Neural crest cell (in vitro differentiated cells): ENCODE measurements at places on chromosomes 6 and 20. TPM values are rescaled to one million over a fixed set of nuclear protein-coding genes. Genes with fewer than 3 reads are reported as not detected.

The MATN4 gene
- 0.18 TPM in 1 of 2 replicates, not detected in the other for total RNA-seq

The C6orf136 gene
- total RNA-seq: 15.4 and 17.4 TPM in 2 replicates

The LINC00237 gene
- total RNA-seq: not detected in 2 replicates

DNA sequence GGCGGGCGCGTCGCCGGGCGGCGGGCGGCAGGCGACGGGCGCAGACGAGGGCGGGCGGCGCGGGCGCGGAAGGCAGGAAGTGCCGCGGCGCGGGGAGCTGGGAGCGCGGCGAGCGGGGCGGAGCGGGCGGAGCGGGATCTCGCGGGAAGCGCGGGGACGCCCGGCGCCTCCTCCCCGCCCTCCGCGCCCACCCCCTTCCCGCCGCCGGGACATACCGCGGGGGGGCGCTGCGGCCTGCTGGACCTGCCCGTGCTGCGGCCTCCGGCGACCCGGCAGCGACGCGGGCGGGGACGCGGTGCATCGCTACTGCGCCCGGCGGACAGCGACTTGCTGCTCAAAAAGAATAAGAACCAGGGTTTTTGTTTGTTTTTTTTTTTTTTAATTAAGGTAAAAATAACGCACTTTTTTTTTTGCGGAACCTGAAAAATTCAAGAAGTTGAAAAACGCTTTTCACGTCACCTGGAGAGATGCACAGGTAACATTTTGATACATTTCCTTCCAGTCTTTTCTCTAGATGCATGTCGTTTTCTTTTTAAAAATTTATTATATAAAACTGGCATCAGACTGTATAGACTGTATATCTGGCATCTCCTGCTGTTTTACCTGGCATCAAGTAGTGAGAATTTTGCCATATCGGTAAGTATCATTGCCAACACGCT, at the start of gene CENPB:
Gene CENPB, minus strand, starts transcription at position 76 of the 659 bp plus-strand sequence. CDS start 257 bp downstream, outside the sequence.
- H3K4me3 ChIP-seq: peak within 1 kb of the TSS; percentile 91
- peak; percentile 94 for DNase-seq
- H3K36me3 ChIP-seq: peaks cover 2% of the 10 kb centered on the region
- H3K27me3 ChIP-seq: peaks cover 6% of the 10 kb centered on the region

- no peak for DNase-seq
- H3K27ac ChIP-seq: no peak overlapping the region
- H3K4me1 ChIP-seq: no peaks in the 10 kb centered on the region
- peaks cover 23% of the 10 kb centered on the region for H3K36me3 ChIP-seq
These were observed 14.5 kb downstream of the NPEPL1 start for GRCh38 chr20:58706975-58707681.

GRCh38 chr20:17940224-17940971, 28.2 kb downstream of the SNX5 start:
- DNase-seq: no peak
- H3K36me3 ChIP-seq: peaks cover 22% of the 10 kb centered on the region
- H3K27ac ChIP-seq: no peak overlapping the region
- peaks cover 7% of the 10 kb centered on the region for H3K27me3 ChIP-seq
- H3K4me3 ChIP-seq: no peak overlapping the region

The OXT gene
- total RNA-seq: not detected in 2 replicates

The IPCEF1 gene
- total RNA-seq: 0.28 and 0.52 TPM in 2 replicates

- H3K4me3 ChIP-seq: no peak overlapping the region
- no peaks in the 10 kb centered on the region for H3K27me3 ChIP-seq
- DNase-seq: no peak
- H3K36me3 ChIP-seq: peaks cover 3% of the 10 kb centered on the region
These were observed 8.6 kb downstream of the CD83 start for GRCh38 chr6:14126191-14126590.

DNA sequence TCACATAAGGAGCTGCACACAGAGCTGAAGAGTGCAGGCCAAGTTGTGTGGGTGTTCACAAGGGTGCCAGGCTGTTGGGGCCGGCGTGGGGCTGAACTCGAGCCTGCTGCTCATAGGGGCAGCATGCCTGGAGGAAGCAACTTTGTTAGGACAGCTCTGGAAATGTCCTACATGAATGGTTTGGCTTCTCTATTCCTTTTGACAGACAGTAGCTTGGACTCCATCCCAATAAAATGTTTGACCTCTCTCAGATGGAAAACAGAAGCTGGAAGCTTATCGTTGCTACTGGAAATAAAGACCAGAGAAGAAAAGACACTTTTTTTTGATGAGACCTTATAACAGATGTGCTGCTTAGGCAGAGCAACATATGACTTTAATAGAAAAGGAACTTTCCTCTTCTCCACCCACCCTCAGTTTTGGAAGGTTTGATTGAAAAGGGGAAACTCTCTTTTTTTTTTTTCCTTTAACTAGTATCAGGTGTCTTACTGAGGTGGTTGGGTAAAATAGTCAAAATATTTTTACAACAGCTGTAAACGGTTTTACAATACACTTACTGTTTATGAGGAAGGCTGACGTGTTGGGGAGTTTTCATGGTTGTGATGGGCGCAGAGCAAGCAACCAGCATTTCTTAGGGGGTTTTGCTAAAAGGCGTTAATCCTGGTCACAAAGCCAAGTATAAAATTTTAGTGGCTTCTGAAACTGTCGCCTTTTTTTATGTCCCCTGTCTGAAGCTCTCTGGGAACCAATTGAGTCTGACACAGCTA, 80.7 kb upstream of the EEF1E1 start:
- no peak overlapping the region for H3K4me3 ChIP-seq
- no peaks in the 10 kb centered on the region for H3K36me3 ChIP-seq
- DNase-seq: no peak

- peak overlapping the region; percentile 14 for H3K4me3 ChIP-seq
- H3K27me3 ChIP-seq: peaks cover 5% of the 10 kb centered on the region
- no peak overlapping the region for H3K27ac ChIP-seq
These were observed 185.9 kb downstream of the MAFB start for GRCh38 chr20:40503119-40503518.

- peaks cover 25% of the 10 kb centered on the region for H3K36me3 ChIP-seq
- H3K27me3 ChIP-seq: no peaks in the 10 kb centered on the region
- no peak for DNase-seq
- H3K4me3 ChIP-seq: no peak overlapping the region
- no peak overlapping the region for H3K27ac ChIP-seq
These were observed 26.8 kb upstream of the MMP24 start for GRCh38 chr20:35199740-35200139.

The EDEM2 gene
- total RNA-seq: 16.9 and 17.9 TPM in 2 replicates

The CUTA gene
- 319 and 326 TPM in 2 replicates for total RNA-seq

The LGSN gene
- total RNA-seq: not detected in 2 replicates

The C20orf141 gene
- total RNA-seq: not detected in 2 replicates

The MEP1A gene
- total RNA-seq: not detected in 2 replicates

- H3K27me3 ChIP-seq: no peaks in the 10 kb centered on the region
- DNase-seq: peak; percentile 73
- no peak overlapping the region for H3K27ac ChIP-seq
These were observed 11.3 kb downstream of the STMN3 start for GRCh38 chr20:63641792-63642523.

GRCh38 chr6:47455533-47456209, 21.9 kb upstream of the CD2AP start:
- no peak overlapping the region for H3K27ac ChIP-seq
- DNase-seq: no peak
- no peaks in the 10 kb centered on the region for H3K4me1 ChIP-seq
- no peaks in the 10 kb centered on the region for H3K27me3 ChIP-seq

GRCh38 chr6:46103441-46104115, 26.2 kb upstream of the ENPP4 start:
- no peaks in the 10 kb centered on the region for H3K27me3 ChIP-seq
- peaks cover 3% of the 10 kb centered on the region for H3K36me3 ChIP-seq
- H3K27ac ChIP-seq: no peak overlapping the region
- no peak for DNase-seq

DNA sequence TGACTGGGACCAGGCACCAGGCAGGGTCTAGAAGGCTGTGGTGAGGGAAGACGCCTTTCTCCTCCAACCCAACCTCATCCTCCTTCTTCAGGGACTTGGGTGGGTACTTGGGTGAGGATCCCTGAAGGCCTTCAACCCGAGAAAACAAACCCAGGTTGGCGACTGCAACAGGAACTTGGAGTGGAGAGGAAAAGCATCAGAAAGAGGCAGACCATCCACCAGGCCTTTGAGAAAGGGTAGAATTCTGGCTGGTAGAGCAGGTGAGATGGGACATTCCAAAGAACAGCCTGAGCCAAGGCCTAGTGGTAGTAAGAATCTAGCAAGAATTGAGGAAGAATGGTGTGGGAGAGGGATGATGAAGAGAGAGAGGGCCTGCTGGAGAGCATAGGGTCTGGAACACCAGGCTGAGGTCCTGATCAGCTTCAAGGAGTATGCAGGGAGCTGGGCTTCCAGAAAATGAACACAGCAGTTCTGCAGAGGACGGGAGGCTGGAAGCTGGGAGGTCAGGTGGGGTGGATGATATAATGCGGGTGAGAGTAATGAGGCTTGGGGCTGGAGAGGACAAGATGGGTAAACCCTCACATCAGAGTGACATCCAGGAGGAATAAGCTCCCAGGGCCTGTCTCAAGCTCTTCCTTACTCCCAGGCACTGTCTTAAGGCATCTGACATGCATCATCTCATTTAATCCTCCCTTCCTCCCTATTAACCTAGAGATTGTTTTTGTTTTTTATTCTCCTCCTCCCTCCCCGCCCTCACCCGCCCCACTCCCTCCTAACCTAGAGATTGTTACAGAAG, 45.2 kb upstream of the TTPAL start:
- no peak overlapping the region for H3K4me3 ChIP-seq
- H3K27me3 ChIP-seq: peaks cover 10% of the 10 kb centered on the region
- H3K4me1 ChIP-seq: no peaks in the 10 kb centered on the region
- H3K27ac ChIP-seq: no peak overlapping the region
- no peak for DNase-seq

DNA sequence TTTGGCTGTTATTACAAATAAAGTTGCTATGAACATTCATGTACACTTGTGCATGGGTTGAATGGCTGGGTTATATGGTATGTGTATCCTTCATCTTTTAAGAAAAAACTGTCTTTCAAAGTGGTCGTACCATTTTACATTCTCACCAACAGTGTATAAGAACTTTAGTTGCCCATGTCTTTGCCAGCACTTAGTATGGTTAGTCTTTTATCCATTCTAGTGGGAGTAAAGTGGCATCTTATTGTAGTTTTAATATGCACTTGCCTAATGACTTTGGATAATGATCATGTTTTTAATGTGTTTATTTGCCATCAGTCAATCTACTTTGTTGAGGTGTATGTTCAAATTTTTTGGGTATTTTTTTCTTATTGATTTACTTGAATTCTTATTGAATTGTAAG, 32.5 kb upstream of the ECI2 start:
- DNase-seq: no peak
- no peaks in the 10 kb centered on the region for H3K27me3 ChIP-seq
- H3K4me3 ChIP-seq: no peak overlapping the region
- H3K27ac ChIP-seq: no peak overlapping the region
- H3K36me3 ChIP-seq: peaks cover 3% of the 10 kb centered on the region

The GPX5 gene
- total RNA-seq: not detected in 2 replicates

DNA sequence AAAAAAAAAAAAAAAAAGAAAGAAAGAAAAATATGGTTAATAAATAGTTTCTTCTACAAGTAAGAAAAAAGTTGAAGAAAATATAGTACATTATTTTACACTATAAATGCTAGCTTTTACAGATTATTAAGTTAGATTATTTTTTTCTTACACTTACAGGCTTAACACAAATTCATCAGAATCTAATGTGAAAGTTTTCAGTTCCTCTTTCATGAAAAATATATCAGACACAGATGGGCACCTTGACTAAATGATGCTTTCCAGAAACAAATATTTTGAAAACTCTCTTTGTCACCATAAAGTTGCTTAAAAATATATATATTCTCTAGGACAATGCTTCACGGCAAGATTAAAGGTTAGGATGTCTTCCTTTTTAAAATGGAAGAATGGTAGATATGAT, 321.8 kb upstream of the HSF2 start:
- no peak overlapping the region for H3K27ac ChIP-seq
- H3K4me1 ChIP-seq: peaks cover 3% of the 10 kb centered on the region
- DNase-seq: no peak
- H3K36me3 ChIP-seq: no peaks in the 10 kb centered on the region
- H3K27me3 ChIP-seq: no peaks in the 10 kb centered on the region

DNA sequence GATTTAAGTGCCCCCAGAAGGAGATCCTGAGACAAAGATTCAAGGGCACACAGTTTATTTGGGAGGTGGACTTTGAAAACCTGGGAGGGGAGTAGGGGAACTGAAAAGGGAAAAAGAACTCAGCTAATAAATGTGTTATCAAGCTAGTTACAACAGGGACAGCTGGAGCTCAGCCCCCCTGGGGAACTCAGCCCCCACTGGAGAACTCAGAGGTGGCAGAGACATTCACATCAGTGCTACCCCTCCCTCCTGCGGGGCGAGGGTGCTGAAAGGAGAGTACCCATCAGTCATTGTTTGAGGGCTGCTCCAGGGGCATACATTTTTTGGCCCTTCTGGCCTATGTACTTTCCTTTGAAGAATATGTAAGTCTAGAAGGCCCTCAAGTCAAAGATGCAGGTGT, 101.4 kb downstream of the LRFN2 start:
- no peak for DNase-seq
- H3K4me1 ChIP-seq: peaks cover 18% of the 10 kb centered on the region
- H3K4me3 ChIP-seq: no peak overlapping the region
- H3K36me3 ChIP-seq: no peaks in the 10 kb centered on the region
- peaks cover 19% of the 10 kb centered on the region for H3K27me3 ChIP-seq

DNA sequence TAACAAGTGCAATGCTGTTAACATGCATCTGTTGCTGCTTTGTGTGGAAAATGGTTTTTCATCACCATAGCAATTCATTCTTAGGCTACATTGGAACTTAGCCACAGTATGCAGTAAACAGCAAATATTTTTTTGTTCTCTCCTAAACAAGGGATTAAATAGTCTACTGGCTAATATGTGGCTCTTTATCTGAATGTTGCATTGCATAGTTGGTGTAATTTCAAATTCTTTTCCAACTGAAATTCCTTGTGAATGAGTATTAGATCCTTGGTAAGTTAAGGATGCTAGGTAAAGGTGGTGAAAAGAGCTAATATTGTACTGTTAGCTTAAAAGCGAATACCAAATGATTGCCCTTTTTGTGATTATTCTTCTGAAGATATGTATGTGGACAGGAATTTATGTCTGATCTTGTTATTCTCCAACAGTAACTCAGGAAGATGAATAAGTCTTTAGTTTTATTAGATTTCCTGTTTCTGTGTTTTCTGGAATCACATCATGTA, 958 bp downstream of the MLIP start:
- H3K36me3 ChIP-seq: no peaks in the 10 kb centered on the region
- no peak overlapping the region for H3K4me3 ChIP-seq
- DNase-seq: no peak

- H3K4me1 ChIP-seq: peaks cover 12% of the 10 kb centered on the region
- H3K4me3 ChIP-seq: no peak overlapping the region
- H3K27ac ChIP-seq: no peak overlapping the region
- H3K36me3 ChIP-seq: peaks cover 11% of the 10 kb centered on the region
- DNase-seq: no peak
- no peaks in the 10 kb centered on the region for H3K27me3 ChIP-seq
These were observed 71.3 kb downstream of the CDKAL1 start for GRCh38 chr6:20605581-20605980.
